ENCODE measurements at places on chromosomes 1 and 21. TPM values are rescaled to one million over a fixed set of nuclear protein-coding genes. Genes with fewer than 3 reads are reported as not detected.

- no peaks in the 10 kb centered on the region for H3K36me3 ChIP-seq
- no peaks in the 10 kb centered on the region for H3K27me3 ChIP-seq
- no peak for DNase-seq
- H3K4me1 ChIP-seq: no peaks in the 10 kb centered on the region
Observed at GRCh38 chr1:187413405-187414169, 584.8 kb downstream of the PLA2G4A start.

GRCh38 chr1:193417403-193417802 is 231.0 kb upstream of the B3GALT2 start:
- H3K27me3 ChIP-seq: no peaks in the 10 kb centered on the region
- H3K4me1 ChIP-seq: no peaks in the 10 kb centered on the region
- H3K4me3 ChIP-seq: no peak overlapping the region
- peak; percentile 49 for DNase-seq

The ADCY10 gene
- 0.16 TPM for total RNA-seq

DNA sequence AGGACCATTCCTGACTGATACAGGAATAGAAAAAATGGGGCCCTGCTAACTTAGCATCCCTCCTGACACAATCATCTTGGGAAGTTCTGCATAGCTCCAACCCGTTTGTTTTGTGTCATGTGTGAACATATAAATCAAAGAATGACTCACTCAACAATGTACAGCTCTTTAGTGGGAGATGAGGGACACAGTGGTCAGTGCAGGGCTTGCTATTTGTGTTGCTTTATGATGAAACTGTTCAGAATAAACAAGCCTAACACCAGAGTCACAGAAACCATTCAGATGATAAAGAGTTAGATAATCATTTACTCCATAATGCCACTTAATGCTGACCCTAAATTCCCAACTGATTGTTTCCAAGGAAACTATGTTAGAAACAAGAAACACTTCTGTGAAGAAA is 154.2 kb upstream of the ZNHIT6 start:
- no peak for DNase-seq
- no peaks in the 10 kb centered on the region for H3K4me1 ChIP-seq
- no peak overlapping the region for H3K4me3 ChIP-seq

DNA sequence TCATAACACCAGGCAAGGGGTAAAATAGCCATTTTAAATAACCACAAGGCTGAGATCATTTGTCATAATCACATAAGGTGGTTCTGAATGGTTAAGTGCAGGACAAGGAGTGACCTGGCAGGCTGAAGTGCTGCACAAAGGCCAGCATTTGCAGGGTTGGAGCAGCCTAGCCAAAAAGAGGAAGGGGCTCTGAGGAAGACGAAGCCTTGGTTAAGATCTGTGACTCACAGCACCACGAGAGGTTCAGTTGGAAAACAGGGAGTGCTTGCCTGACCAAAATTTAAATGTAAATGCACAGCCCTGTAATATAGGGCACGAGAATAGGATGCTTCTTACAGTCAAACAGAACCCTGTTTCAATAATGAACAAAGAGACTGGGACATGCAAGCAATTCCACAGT is 12.1 kb downstream of the ATP5PF start:
- no peak overlapping the region for H3K4me3 ChIP-seq
- H3K36me3 ChIP-seq: peaks cover 8% of the 10 kb centered on the region
- no peak for DNase-seq
- no peaks in the 10 kb centered on the region for H3K27me3 ChIP-seq

DNA sequence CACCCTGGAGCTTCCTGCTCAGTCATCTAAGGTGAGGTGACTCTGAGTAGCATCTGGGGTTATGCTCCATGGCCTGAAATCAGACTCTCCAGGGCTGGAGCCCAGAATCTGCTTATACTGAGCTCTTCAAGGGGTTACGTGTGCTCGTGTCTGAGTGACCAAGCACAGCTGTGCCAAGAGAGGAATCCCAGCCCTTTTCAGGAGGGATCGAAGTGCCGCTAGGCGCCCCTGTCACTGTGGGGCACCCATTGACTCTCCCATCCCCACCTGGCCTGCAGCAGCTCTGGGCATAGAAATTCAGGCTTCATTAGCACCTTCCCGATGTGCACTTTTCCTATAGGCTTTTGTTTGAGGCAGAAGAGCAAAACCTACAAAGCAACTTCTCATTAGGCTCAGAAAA is 13.8 kb downstream of the VASH2 start:
- no peak overlapping the region for H3K4me3 ChIP-seq
- H3K27ac ChIP-seq: no peak overlapping the region
- no peaks in the 10 kb centered on the region for H3K36me3 ChIP-seq
- no peaks in the 10 kb centered on the region for H3K4me1 ChIP-seq
- DNase-seq: no peak
- H3K27me3 ChIP-seq: no peaks in the 10 kb centered on the region

The GCSAML gene
- 0.81 TPM for total RNA-seq

GRCh38 chr21:26888931-26889330 is 43.7 kb upstream of the ADAMTS1 start:
- H3K27me3 ChIP-seq: no peaks in the 10 kb centered on the region
- H3K4me3 ChIP-seq: no peak overlapping the region
- DNase-seq: no peak
- no peak overlapping the region for H3K27ac ChIP-seq
- no peaks in the 10 kb centered on the region for H3K36me3 ChIP-seq
- no peaks in the 10 kb centered on the region for H3K4me1 ChIP-seq

DNA sequence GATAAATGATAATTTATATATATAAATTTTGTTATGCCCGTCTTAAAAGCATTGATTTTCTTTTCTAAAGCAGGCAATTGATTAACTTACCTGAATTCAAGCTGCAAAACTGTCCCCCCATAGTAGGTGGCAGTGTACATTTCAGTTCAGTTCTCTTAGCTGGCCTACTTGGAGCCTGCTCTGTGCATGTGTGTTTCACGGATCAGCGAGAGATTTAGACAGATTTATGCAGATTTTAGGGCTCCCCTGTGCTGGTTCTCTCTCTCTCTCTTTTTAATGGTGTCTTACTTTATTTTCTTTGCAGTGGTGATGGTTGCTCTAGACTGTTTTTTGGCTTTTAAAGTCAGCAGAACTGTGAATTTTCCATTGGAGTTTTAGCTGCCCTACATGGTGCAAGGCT is 30.7 kb downstream of the CLIC4 start:
- no peak overlapping the region for H3K4me3 ChIP-seq
- H3K36me3 ChIP-seq: no peaks in the 10 kb centered on the region
- H3K27me3 ChIP-seq: no peaks in the 10 kb centered on the region
- H3K4me1 ChIP-seq: peaks cover 6% of the 10 kb centered on the region
- H3K27ac ChIP-seq: no peak overlapping the region
- DNase-seq: no peak

DNA sequence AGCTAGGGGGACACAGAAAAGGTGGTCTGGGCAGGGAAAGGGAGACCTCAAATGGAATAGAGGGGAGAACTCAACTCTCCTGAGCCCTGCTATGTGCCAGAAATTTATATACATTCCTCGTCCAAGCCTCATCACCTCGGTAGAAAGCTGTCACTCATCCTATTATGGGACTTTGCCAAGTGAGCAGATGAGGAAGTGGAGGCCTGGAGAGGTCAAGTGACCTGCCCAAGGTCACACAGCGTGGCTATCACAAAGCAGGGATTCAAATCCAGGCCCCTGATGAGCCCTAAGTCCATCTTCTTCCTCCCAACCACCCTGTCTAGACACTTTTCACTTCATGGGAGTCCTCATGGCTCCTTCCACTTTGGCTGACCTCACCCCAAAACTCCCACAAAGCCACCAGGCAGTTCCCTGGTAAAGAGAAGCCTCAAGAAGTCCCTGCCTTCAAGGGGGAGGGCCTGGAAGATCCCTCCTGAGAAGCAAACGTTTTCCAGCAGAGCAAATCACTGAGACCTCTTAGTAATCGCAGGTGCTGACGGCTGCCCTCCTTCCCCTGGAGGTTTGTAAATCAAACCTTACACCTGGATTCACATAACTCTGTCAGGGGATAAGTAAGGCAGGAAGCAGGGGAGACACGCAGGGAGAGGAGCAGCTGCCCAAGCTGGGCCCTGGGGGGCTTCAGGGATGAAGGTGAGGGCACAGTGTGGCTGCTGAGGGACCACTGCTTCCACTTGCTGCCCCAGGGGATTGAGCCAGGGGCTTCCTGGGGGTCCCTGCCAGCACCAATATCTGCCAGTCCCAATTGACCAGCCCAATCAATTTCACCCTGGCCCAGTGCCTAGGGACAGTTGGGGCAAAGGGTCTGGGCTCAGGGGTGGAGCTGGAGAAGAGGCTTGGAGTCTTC is 351.2 kb downstream of the MATN1 start:
- H3K4me3 ChIP-seq: no peak overlapping the region
- H3K36me3 ChIP-seq: no peaks in the 10 kb centered on the region
- no peak overlapping the region for H3K27ac ChIP-seq
- no peaks in the 10 kb centered on the region for H3K4me1 ChIP-seq

- no peak overlapping the region for H3K4me3 ChIP-seq
- no peak for DNase-seq
- no peaks in the 10 kb centered on the region for H3K4me1 ChIP-seq
- H3K27ac ChIP-seq: no peak overlapping the region
- H3K27me3 ChIP-seq: no peaks in the 10 kb centered on the region
- H3K36me3 ChIP-seq: peaks cover 15% of the 10 kb centered on the region
Observed at GRCh38 chr1:116386042-116386441, 13.0 kb downstream of the ATP1A1 start.

GRCh38 chr1:185570962-185571361 is 163.2 kb upstream of the HMCN1 start:
- H3K27ac ChIP-seq: no peak overlapping the region
- H3K36me3 ChIP-seq: no peaks in the 10 kb centered on the region
- no peak overlapping the region for H3K4me3 ChIP-seq

DNA sequence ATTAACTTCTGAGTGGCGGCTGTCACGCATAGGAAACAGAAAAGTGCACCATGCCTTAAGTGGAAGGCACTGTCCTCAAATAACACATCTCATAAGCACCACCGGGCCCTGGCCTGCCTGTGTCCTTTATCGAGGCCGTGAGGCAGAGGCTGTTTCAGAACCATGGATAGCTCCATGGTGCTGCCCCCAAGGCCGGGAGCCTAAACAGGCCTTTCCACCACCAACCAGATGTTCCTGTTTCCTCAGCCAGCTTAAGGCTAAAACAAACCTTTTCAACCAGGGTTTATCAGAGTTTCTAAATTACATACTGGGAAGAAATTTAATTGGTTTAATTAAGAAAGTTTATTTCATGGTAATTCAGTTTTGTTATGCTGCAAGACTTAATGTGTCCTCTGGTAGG is 114.4 kb downstream of the DMRTA2 start:
- no peak overlapping the region for H3K4me3 ChIP-seq
- no peak overlapping the region for H3K27ac ChIP-seq
- H3K36me3 ChIP-seq: no peaks in the 10 kb centered on the region

DNA sequence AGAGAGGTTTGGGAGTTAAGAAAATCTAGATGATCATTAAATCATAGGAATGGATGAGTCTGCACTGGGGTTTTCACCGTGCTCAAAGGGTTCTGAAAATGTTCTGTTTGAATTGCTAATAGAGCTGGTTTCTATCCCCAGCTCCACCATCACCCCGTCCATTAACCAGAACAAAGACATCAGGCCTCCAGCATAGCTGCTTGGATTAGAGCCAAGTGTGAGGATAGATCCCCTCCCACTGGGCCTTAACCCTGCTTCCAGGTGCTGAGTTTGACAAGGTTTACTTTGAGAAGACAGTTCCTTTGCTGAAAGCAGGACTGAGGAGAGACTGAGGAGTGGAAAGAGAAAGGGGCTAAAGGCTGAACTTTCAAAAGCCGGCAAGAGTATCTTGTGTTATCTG is 48.3 kb downstream of the MPZL1 start:
- peaks cover 5% of the 10 kb centered on the region for H3K36me3 ChIP-seq
- H3K4me3 ChIP-seq: no peak overlapping the region
- no peaks in the 10 kb centered on the region for H3K27me3 ChIP-seq
- no peak overlapping the region for H3K27ac ChIP-seq
- no peaks in the 10 kb centered on the region for H3K4me1 ChIP-seq
- no peak for DNase-seq

- H3K4me3 ChIP-seq: no peak overlapping the region
- H3K27ac ChIP-seq: no peak overlapping the region
- H3K4me1 ChIP-seq: no peaks in the 10 kb centered on the region
- H3K27me3 ChIP-seq: no peaks in the 10 kb centered on the region
Observed at GRCh38 chr1:21736876-21737275, 46.1 kb downstream of the USP48 start.

DNA sequence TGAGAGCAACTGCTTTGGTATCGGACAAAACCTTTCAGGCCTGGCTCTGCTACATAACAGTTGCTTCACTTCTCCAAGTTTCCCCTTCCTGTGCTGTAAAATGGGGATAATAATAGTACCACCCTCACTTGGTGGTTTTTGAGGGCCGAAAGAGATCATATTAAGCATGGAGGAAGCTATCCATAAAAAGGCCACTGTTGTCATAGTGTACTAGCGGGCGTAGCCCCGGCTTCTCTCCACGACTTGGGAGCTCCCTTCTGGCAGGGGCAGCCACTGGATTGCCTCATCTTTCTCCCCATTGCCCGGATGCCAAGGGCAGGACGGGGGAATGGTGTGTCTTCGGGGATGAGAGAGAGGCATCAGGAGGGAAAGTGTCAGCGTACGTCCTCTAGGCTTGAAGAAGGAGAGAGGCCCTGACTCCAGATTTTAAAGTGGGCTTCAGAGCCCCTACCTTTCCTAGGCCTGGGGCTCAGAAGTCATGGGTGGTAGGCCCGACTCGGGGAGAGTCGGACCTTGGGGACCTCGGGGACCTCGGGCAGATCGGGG is 548 bp upstream of the MFSD2A start:
- no peaks in the 10 kb centered on the region for H3K27me3 ChIP-seq
- no peaks in the 10 kb centered on the region for H3K4me1 ChIP-seq
- no peak for DNase-seq
- H3K27ac ChIP-seq: no peak overlapping the region
- no peak overlapping the region for H3K4me3 ChIP-seq

DNA sequence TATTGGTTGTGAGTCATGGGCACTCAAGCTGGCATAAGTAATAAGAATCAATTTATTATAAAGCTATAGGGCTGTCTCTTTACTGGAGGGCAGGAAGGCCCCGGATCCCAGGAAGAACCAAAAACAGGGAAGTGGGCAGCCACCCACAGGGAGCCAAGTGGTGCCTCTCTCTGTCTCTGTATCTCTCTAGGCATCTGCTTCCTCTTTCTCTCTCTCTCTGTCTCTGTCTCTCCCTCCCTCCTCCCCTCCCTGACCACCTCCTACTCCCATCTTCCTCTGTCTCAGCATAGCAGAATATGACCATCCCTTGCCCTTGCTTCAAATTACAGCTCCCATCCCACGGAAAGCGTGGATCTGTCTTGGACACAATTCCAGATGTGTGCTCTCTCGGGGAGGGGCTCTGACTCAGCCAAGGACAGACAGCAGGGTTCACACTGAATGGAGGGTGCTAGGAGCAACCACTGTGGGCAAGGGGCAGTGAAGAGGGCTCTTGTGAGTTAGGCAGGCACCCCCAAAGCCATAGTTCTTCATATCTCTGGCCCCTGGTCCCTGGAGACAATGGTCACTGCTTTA is 80.4 kb upstream of the LPGAT1 start:
- H3K4me3 ChIP-seq: no peak overlapping the region
- no peaks in the 10 kb centered on the region for H3K36me3 ChIP-seq
- H3K4me1 ChIP-seq: no peaks in the 10 kb centered on the region
- H3K27ac ChIP-seq: no peak overlapping the region

- H3K36me3 ChIP-seq: no peaks in the 10 kb centered on the region
- H3K4me1 ChIP-seq: no peaks in the 10 kb centered on the region
- no peaks in the 10 kb centered on the region for H3K27me3 ChIP-seq
- no peak overlapping the region for H3K27ac ChIP-seq
Observed at GRCh38 chr1:241846862-241847539, 1.0 kb upstream of the EXO1 start.
